ENCODE measurements at places on chromosomes 11 and 22.

GRCh38 chr22:37581504-37581903 lies 1.6 kb upstream of the LGALS2 start:
- DNase-seq: no peak

DNA sequence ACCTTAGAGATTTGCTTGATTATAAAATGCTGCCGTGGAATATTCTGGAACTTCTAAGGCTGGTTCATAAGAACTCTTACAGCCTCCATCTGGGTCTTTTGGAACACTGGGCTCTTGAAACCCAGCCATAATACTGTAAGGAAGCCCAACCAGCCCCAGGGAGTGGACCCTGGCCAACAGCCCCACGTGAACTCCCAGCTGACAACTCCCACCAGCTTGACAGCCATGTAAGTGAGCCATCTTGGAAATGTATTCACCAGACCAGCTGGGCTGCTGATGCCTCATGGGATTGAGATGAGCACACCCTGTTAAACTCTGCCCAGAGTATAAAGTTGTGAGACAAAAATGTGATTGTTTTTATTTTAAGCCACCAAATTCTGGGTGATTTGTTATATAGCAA lies 378.7 kb upstream of the RAG2 start:
- DNase-seq: no peak

DNA sequence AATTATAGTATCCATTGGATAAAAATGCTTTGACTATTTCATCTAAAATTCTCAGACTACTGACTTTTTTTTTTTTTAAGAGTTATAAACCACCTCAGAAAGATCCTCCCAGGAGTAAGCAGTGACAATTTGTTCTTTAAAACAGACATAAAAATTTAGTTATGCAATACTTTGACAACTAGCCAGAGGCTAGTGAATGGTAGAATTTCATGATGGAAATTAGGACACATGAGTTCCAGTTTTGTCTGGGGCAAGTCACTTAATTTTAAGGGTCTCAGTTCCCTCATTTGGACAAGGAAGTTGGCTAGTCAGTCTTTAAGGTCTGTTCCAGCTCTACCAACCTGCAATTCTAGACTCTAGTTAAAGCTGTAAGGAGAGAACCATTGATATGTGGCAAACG lies 2.9 kb downstream of the IL18 start:
- DNase-seq: no peak

DNA sequence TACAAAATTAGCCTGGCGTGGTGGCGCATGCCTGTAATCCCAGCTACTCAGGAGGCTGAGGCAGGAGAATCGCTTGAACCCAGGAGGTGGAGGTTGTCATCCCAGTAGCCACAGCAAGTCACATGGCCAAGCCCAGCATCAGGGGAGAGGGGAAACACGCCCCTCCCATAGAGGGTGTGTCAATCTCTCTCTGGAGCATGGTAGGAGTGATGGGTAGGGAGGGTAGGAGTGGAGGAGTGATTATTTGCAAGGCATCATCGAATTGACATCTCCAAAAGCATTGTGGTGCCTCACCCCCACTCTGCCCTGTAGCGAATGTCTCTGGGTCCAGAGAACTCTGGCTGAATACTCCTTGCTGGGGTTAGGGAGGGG lies 6.1 kb upstream of the SSTR3 start:
- no peak for DNase-seq

DNA sequence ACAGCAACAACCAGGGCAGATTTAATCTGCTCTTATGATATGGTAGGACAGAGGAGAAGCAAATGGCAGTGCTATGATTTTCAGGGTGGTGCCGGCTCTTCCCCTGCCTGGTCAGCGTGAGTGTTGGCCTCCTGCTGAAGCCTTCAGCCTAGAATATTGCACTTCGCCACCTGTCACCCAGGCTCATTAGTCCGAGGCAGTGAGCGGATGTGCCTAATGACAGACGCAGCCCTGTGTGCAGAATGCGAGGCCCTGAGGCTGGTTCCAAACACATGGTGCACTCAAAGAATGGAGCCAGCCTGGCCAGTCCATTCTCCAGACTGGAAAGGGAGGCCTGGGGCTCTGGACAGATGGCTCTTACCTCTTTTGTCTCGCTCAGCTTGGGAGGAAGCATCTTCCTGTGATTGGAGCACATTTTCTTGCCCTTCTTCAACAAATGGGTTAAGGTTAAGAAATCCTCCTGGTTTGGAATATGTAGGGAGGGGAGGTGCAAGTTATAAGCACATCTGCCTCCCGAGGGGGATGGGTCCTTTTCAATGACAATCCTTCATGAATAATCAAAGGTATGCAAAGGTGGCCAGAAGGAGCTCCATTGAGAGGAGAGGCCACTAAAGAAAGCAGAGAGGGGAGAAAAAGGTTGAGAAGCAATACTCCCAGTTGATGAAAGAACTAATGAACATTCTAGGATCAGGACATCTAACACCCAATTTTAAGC lies 39.7 kb upstream of the GALNT18 start:
- DNase-seq: no peak

DNA sequence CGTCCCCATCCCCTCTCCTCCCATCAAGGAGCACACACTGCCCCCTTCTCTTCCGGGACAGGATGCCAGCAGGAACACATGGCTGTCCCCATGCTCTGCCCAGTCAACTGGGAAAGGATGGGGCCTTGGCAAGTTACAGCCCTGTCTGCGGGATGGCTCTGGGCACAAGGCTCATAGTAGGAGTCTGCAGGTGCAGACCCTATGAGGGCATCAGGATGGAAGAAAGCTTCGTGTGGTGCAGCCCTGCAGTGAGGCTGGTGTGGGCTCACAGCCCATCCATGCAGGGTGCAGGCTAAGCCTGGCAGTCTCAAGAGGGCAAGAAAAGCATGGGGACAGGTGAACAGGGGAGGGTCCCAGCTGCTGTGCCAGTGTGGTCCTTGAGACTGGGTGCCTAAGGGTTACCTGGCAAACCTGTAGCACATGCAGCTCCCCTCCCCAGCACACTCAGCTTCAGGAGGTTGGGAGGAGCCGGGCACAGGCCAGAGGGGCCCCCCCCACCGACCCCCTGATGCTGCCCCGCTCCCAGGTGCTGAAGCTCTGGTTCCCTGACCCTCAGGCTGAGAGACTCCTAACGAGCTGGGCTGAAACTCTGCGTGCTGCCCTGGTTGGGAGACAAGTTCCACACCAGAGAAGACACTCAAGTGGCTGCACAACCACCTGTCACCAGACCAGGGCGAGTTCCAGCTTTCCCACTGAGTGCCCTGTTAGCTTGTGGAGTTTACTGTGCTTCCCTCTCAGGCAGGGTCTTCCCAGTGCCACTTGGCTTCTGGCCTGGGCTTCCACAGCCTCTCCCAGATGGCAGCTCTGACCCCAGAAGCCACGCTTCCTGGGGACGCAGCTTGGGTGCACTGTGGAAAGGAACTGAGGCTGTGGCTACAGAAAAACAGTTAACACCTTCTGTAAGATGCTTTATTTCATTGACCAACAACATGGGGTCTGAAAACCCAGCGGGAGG lies 3.3 kb upstream of the SCARF2 start:
- no peak for DNase-seq

- no peak for DNase-seq
Measured at GRCh38 chr11:108498816-108499408, 728 bp upstream of the POGLUT3 start.

- DNase-seq: no peak
Measured at GRCh38 chr22:30413745-30414524, 11.6 kb upstream of the MTFP1 start.

GRCh38 chr11:68014947-68015447 lies 4.9 kb downstream of the ALDH3B1 start:
- DNase-seq: no peak

DNA sequence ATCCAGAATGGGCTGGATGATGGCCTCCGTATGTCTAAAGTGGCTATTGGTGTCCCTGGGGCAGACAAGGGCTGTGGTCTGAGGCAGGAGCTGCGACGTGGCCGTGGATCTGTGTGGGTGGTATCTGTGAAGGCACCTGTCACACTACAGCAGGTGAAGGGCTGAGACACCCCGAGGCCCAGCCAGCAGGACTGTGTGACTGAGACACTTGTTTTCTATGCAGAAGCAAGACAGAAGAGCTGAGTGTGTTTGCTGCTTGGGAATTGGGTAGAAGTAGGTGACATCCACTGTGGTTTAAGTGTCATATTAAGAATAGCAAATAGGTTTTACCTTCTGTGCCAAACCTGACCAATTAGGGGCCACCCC lies 35.0 kb downstream of the AMPD3 start:
- DNase-seq: no peak

- DNase-seq: no peak
Measured at GRCh38 chr11:120170741-120171261, 32.9 kb upstream of the TRIM29 start.

DNA sequence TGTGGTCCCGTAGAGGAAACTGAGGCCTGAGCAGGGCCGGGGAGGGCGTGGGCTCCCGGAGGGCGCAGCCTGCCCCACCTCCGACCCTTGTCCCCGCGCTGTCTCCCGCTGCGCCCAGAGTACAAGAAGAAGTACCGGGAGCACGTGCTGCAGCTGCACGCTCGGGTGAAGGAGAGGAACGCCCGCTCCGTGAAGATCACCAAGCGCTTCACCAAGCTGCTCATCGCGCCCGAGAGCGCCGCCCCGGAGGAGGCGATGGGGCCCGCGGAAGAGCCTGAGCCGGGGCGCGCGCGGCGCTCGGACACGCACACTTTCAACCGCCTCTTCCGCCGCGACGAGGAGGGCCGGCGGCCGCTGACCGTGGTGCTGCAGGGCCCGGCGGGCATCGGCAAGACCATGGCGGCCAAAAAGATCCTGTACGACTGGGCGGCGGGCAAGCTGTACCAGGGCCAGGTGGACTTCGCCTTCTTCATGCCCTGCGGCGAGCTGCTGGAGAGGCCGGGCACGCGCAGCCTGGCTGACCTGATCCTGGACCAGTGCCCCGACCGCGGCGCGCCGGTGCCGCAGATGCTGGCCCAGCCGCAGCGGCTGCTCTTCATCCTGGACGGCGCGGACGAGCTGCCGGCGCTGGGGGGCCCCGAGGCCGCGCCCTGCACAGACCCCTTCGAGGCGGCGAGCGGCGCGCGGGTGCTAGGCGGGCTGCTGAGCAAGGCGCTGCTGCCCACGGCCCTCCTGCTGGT lies 1.9 kb downstream of the NLRP6 start:
- DNase-seq: peak; percentile 49

DNA sequence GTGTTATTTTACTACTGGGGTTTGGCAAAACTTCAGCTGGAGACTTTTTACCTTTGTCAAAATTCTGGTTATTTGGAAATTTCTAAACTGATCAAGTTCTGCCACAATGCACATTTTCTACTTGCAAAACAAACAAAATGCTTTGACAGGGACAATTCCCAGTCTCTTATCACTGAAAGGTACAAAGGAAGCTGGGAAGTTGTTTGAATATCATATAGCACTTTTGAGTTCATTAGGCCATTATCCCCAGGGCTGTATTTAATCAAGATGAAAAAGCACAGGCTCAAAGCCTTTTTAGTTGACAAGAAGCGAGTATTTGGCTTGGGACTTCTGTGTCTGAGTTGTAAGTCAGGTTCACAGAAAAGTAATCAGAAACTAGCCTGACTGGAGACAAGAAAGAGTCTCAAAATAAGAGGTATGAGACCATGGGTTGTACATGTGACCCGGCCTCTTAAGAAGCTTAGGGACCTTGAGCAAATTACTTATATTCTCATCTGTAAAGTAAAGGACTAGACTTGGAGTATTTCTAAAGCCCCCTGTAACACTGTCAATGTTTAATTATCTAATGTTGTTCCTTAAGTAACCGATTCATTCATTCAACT lies 2.9 kb upstream of the HORMAD2 start:
- no peak for DNase-seq

Data from CD4-positive, alpha-beta T cell treated with Interleukin-1 beta for 1 hour (primary cell).